Mesenteric fat pad (tissue), 1 donor: ENCODE measurements at places on chromosomes 1 and 21.

DNA sequence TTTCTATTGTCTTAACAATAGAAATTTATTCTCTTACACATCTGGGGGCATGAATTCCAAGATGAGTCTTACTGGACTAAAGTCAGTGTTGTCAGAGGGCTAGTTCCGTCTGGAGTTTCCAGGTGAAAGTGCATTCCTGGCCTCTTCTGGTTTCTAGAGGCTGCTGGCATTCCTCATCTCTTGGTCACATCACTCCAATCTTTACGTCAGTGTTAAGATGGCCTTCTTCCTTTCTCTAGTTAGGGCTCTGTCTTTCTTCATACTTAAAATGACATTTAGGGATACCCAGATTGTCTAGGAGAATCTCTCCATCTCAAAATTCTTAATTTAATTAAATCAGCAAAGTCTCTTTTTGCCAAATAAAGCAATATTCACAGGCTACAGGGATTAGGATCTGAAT, 13.3 kb upstream of the PDC start:
- no peak for DNase-seq

- no peak for DNase-seq
These were observed 30.7 kb upstream of the RRP15 start for GRCh38 chr1:218254296-218254946.

- no peak for DNase-seq
These were observed 177.0 kb downstream of the CLIC6 start for GRCh38 chr21:34845521-34846451.

GRCh38 chr1:27934818-27935549, at the start of gene SMPDL3B:
SMPDL3B (plus strand) TSS chr1:27935000; CDS start chr1:27935184, 184 bp downstream.
- no peak for DNase-seq

- no peak for DNase-seq
These were observed 97.8 kb upstream of the ADGRL2 start for GRCh38 chr1:81702903-81703302.
